ENCODE measurements at places on chromosomes 6 and 20.

DNA sequence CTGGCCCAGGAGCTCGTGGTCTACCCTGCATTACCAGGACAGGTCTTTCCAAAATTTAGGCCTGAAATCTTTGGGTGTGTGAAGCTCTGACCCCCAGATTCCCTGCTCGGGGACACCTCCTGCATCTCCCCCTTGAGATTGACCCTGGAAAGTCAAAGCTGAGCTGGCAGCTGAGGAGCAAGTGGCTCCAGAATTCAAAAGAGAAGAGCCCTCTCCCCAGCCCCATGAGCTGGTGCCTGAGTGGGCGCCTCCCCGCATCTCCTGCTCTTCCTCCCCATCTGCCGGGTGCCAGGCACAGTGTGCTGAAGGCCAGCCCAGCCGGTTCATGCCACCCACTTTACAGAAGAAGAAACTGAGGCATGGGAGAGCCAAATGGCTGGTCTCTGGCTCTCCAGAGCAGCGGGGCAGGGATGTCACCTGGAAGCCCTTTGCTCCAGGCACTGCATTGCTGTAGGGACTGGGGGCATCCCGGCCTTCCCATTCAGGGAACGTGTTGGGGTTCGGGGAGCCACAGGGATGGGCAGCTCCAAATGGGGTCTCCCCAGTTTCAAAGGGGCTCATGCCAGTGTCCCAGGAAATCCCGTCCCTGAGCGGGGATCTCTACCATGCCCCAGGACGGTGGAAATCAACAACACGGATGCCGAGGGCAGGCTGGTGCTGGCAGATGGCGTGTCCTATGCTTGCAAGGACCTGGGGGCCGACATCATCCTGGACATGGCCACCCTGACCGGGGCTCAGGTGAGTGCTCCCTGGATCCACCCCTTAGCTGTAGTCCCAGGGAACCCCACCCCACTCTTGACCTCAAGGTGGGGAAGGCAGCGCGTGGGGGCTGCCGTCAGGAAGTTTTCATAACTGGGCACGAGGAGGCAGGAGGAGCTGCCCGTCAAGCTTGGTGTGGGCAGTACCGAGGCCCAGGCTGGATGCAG lies 20.5 kb downstream of the NPEPL1 start:
- no peak for DNase-seq

GRCh38 chr6:11449408-11449807 lies 88.1 kb upstream of the TMEM170B start:
- no peak for DNase-seq

DNA sequence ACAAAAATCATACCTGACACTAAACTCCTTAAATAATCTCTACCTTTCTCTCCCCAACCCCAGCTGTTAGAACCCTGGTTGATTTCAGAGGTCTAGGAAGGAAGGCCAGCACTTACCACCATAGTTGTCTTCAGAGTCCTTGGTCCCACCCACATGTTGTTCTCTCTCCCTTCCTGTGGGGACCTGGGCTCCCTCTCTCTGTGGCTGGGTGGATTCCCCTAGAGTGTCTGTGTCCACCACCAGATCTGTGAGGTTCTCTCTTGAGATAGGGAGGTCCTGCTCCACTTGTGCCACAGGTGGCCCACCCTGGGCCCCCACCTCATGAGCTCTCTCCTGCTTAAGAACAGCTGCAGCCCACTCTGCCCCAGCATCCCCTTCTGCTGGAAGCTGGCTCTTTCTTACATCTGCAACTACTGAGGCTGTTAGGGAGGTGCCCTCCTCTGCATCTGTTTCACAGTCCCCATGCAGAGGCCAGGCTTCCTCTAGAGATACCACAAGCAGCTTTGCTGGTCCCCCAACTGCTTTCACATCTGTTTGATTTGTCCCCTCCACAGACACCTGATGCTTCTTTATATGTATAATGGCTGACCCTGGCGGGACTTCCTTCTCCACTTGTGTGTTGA lies 5.2 kb downstream of the MDC1 start:
- DNase-seq: no peak

GRCh38 chr6:21469213-21469612 lies 124.3 kb upstream of the SOX4 start:
- no peak for DNase-seq

GRCh38 chr20:50020288-50020687 lies 37.5 kb downstream of the SNAI1 start:
- DNase-seq: no peak

GRCh38 chr20:15138548-15139126 lies 801.2 kb upstream of the FLRT3 start:
- no peak for DNase-seq

DNA sequence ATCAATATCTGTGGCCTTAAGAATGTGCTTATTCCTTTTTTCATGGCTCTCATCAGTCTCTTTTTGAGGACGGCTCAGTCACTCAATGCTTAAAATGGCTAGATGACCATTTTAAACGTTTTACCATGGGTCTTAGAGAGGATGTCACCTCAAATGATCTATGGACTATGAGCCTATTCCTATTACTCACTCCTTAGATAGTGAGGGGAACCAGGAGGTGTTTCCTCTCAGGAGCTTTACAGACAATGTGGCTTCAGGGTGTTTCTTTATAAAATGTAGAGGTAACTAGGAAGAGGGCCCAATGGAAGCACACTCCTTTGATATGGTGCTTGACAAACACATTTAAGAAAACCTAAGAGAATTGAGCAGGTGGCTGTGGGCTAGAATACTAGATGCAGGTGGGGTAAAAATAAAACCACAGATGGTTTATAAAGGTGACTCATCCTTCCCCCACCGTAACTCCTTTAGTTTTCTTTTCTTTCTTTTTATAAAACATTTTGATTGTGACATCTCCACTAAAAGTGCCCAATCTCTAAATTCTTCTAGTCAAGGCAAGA lies 1.5 kb upstream of the TMEM200A start:
- DNase-seq: no peak
